ENCODE measurements at places on chromosomes 11 and 22.

- peak; percentile 12 for DNase-seq
Observed at GRCh38 chr11:102476812-102477211, 24.2 kb upstream of the TMEM123 start.

DNA sequence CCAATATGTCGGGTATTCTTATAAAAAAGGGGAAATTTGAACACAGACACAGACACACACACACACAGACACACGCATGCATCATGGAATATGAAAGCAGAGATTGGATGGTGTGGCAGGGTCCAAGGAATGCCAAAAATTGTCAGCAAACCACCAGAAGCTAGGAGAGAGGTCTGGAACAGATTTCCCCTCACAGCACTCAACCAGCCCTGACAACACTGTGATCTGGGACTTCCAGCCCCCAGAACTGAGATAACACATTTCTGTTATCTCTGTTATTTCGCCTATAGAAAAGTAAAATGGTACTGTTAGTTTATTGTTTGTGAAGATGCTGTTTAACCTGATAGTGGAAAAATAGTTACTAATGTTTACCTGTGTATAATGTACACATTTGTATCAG lies 145.4 kb upstream of the ZBED5 start:
- no peak for DNase-seq

DNA sequence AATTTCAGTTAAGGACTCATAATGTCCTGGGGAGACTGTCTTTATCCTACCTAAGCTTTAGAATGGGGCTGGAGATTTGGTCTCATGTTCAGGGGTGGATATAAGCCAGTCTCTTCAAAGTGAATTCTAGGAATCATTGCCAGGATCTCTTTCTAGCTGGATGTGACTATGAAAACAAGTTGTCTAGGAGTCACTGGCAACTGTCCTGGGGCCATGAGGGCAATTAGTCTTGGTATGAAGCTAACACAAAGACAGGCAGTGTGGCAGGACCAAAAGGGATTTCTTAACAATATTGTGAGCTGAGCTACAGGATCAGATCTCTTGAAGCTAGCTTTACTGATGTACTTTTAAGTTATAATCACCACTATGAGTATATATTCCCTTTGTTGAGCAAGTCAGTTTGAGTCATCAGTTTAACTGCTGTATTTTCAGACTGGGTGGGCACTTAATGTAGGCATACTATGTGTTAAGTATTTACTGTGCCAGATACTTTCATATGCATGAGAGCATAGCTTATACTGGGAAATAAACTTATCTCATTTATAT lies 390.0 kb upstream of the CCDC90B start:
- no peak for DNase-seq

GRCh38 chr11:86632499-86633269 lies 39.7 kb downstream of the ME3 start:
- no peak for DNase-seq

- no peak for DNase-seq
Observed at GRCh38 chr22:40107851-40108378, 69.8 kb upstream of the TNRC6B start.

GRCh38 chr11:62399172-62399877 lies 19.5 kb upstream of the SCGB1A1 start:
- DNase-seq = no peak

GRCh38 chr11:12806113-12806512 lies 131.9 kb downstream of the TEAD1 start:
- DNase-seq = no peak

Measured in NCI-H2081 treated with DMSO at 0.1 percent for 48 hours (cell line).